ENCODE measurements at places on chromosomes 4 and X.

DNA sequence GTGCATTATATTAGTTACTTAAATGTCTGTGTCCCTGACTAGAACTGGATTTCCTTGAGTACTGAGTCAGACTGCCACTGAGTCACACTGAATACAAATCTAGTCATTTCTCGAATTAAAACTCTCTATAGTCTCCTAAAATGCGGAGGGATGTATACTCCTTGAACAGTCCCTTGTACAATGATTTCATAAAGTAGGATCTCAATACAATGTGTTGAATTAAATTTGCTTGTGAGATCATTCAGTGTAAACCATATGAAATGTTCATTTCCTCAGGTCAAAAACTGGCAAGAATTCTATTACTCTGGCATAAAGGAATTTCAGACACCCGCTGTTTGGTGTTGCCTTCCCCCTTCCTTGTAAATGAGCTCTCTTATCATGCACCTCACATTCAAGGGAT lies 17.5 kb upstream of the FAM241A start:
- DNase-seq, result no peak

DNA sequence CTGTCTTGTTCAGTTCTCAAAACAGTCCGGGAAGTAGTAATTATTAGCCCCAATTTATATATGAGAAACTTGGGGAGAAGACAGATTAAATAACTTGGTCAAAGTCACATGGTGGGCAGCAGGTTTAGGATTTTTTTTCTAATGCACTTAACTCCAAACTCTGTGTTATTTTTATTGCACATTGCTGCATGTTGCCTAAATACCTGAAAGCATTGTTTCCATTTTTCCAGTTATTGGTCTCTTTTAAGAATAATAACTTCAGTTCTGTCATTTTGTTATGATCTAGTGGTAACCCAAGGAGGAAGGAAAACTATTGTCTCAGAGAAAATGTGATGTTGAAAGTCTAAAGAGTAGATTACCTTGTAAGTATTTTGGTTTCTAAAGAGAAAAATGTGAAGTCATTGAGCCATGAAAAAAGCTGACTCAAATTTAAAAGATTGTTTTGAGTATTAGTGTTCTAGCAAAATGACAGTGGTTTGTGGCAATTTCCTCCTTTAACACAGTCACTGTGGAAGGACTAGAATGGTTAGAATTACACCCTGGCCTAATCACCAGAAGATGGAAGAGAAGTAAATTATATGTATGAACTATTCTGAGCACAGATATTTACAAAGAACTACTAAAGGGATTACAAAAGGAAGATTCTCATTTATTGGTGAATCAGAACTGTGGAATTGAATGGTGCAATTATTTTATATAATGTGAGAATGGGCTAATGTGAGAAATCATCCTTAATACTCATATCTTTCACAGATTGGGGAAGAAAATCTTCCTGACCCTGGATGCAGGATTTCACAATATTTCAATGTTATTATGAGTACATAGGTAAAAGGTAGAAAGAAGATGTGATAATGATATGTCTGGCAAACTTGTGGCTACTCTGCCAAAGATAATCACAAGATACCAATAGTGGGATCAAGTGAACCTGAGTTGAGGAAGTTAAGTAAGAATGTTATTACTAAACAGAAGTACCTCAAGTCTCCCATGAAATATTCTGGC lies 21.7 kb upstream of the CXCL8 start:
- no peak for DNase-seq

- DNase-seq, result no peak
Measured at GRCh38 chr4:118833192-118833820, 2.6 kb downstream of the SEC24D start.

DNA sequence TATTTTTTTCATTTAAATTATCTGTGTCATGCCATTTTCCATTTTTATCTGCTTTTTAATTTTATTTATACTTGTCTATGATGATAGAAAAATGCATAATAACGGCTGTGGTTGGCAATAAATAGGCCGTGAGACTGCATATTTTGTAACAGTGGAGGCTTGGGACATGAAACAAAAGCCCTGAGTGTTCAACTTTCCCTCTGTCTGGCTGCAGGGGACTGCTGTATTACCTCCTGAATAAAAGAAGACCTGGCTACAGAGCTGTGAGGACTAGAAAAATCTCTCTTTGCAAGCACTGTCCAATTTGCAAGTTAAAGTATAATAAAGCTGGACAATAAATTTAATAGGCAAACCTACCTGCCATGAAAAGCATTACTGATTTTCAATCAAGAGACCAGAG lies 82.1 kb downstream of the MAGEB10 start:
- DNase-seq, result no peak

DNA sequence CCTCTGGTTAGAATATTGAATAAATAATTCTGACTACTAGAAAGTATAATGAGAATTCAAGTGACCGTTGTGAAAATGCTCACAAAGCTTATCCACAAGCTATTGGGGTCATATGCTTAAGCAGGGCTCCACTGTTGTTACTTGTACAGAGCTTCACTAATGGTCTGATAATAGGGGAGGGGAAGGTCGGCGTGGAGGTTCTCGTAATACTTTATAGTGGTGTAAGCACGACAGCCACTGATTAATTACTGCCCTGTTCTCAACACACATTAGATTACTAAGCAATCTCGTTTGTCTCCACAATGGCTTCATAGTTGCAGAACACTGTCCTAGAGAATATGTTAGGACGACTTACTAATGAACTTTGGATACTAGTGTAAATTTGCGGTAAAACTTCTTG lies 11.6 kb downstream of the UNC5C start:
- DNase-seq, result no peak

DNA sequence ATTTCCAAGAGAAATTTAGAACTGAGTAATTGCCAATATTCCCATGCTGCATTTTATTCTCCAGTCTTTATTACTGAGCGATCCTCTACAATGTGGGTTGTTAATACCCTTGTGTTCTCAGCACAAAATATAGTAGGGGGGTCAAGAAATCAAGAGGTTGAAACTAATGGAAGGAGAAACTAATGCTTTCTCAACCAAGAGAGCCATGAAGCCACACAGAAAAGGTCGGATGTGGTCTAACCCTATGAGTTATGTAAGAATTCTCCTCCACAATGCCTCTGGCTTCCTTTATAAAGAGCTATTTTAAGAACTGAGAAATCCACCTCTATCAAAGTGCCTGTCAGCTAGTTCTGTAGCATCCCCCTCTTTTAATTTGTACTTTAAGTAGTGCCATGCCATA lies 268.5 kb downstream of the CHIC1 start:
- no peak for DNase-seq

GRCh38 chrX:83508526-83509253 lies 600 bp downstream of the POU3F4 start:
- no peak for DNase-seq

DNA sequence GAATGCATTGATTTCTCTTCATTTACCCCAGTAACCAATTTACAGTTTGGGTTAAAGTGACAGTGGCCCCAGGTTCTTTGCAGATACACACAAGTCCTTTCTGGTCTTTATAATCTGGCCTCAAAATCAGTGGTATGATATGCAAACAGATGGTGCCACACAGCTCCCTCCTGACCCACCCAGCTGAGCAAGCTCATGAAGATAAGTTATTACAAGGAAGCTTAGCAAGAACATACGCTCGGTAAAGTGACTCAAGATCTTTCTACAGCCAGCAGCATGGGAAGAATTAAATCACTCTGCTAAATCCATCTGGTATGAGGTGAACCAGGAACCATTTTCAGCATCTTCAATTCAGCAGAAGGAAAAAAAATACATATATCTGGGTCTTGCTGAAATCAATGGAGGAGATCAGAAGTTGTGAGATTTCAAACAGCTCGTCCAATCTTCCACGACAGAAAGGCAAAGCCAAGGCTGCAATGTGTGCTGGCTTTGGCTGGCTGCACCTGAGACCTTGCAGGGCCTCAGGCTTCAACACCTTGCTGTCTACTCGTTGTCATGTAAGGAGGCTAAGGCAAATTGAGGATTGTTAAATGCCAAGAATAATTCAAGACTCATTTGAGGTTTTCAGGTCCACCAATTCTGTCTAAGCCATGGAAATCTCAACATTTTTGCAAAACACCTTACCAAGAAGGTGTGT lies 28.2 kb downstream of the SEL1L3 start:
- no peak for DNase-seq

- DNase-seq, result no peak
Measured at GRCh38 chr4:185280608-185281007, 71.2 kb downstream of the SNX25 start.

DNA sequence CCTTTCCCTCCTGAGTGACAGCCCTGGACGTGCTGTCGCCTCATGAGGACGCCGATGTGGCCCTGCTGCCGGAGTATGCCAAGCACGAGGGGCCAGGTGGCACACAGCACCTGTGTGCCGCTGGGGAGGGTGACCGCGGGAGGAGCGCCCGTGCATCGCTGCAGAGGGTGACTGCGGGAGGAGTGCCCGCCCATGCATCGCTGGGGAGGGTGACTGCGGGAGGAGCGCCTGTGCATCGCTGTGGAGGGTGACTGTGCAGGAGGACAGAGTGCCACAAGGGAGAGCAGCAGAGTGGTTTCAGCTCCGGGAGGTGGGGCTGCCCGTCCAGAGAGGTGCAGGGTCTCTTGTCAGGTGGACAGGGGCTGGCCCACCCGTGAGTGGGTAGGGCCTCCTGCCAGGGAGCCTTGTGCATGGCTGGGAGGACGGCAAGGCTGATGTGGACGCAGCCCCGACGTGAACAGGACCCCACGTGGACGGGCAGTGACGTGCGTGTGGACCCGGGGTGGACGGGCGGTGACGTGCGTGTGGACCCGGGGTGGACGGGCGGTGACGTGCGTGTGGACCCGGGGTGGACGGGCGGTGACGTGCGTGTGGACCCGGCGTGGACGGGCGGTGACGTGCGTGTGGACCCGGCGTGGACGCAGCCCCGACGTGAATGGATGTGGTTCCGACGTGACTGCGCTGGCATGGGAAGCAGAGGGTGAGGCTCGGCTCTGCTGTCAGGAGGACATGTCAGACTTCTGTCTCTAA lies 14.7 kb downstream of the PCGF3 start:
- DNase-seq, result no peak

DNA sequence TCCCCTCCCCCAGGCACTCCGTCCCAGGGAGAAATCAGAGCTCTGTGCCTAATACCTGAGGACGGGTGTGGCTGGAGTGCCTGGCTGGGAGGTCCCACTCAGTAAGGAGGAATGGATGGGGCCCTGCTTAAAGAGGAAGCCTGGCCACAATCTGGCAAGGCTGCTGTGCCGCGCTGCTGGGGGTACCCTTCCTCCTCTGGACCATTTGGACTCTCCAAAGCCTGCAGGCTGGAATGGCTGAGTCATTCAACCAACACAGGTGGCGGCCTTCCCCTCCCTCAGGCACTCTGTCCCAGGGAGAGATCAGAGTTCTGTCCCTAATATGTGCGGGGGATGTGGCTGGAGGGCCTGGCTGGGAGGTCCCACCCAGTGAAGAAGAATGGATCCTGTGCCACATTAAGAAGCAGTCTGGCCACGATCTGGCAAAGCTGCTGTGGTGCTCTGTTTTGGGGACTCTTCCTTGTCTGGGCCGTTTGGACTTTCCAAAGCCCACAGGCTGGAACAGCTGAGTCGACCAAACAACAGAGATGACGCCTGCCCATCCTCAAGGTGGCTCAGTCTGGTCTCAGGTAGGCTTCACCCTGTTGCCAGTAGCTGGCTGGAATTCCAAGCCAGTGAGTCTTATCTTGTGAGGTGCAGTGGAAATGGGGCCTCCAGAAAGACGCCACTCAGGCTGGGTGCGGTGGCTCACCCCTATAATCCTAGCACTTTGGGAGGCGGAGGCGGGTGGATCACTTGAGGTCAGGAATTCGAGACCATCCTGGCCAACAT lies 127.3 kb upstream of the HUWE1 start:
- no peak for DNase-seq
